ENCODE measurements at places on chromosomes 5 and 9.

DNA sequence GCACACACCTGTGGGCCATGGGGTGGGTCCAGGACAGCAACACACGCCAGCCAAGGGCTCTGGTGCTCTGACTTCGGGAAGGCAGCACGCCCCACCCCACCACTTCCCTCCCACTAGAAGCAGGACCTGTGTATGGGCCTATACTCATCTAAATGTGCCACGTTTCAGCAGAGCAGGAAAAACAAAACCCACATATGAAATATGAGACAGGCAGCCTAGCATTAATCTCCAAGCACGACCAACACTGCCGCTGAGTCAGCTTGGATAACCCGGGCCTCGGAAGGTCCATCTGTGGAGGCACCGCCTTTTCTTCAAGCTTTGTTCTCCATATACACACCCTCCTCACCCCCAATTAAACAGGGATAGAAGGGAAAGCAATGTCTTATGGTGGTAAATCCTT lies 203.1 kb downstream of the ROR2 start:
- ATAC-seq: no peak

DNA sequence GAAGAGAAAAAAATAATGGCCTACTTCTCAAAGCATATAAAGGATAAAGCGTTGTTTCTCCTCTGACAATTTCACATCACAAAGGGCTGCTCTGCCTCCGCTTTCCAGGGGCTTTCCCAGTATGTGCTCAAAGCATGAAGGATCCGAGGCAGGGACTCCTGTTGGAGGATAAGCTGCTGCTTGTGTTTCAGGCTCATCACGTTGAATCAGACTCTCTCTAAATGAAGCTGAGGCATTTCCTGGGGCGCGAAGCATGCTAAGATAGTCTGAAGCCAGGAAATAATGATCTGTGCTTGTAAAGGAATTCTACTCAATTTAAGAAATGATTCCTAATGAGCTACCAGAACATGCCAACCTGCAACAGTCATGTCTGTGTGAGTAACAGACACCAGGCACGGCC lies 97.5 kb downstream of the MARCHF11 start:
- no peak for ATAC-seq

- ATAC-seq: no peak
These were observed 233.1 kb upstream of the IRX1 start for GRCh38 chr5:3362606-3362910.

- no peak for ATAC-seq
These were observed 1.9 kb downstream of the HOMER1 start for GRCh38 chr5:79512049-79512448.

DNA sequence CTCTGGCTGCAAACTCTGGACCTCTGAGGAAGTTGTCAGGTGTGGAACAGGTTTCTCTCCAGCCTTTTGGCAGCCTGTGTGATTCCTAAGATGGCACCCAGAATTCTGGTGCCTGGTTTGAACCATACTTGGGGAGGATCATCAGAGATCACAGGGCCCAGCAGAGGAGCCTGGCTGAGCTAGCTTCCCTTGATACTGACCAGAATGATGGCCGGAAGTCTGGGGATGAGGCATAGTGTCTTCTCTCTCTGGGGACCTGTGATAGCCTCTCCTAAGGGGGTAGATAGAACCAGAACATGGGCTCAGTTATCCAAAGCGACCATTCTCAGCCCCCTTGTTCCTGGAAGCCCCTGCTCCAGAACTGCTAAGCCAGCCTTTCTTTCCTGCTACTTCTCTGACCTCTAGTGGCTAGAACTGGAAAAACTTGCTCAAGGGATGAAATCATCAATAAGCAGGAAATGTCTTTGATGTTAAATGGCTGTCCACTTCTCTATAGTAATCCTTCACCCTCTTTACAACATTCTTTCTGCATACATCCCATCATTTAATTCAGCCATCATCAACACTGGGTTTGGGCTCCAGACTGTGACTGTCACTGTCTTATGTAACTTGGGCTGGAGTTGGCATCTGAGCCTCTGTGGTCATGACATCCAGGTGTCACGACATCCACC lies 55.1 kb downstream of the C9orf152 start:
- no peak for ATAC-seq

GRCh38 chr5:39214912-39215709 lies 4.3 kb downstream of the FYB1 start:
- no peak for ATAC-seq

GRCh38 chr5:6849316-6850105 lies 136.3 kb downstream of the TENT4A start:
- peak; percentile 98 for ATAC-seq

- ATAC-seq: no peak
These were observed 751.7 kb downstream of the TLE1 start for GRCh38 chr9:80937645-80938044.

- ATAC-seq: no peak
These were observed 187.2 kb upstream of the PANK3 start for GRCh38 chr5:168766426-168766700.

DNA sequence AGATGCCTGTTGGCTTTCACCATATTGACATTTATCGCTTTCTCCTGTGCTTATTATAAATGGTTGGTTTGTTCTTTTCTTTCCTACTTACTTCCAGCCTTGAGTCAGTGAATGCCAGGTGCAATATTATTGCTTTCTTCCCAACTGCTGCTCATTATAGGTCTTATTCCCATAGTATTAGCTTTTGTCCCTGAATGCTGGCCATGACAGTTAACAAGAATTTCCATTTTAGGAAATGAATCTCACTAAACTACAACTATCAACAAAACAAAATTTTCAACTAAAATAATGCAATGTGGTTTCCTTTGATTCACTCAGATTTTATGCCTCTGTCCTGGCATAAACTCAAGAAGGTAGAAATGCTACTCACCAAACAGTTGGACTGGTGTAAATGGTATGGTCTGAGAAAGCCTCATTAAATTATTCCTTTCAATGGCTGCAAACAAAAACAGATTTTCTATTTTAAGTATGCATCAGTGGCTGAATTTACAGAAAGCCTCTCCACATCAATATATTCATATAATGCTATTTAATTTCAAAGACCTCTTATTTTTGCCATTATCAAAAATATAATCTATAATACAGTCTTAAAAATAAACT lies 145.4 kb downstream of the TRPM6 start:
- no peak for ATAC-seq

DNA sequence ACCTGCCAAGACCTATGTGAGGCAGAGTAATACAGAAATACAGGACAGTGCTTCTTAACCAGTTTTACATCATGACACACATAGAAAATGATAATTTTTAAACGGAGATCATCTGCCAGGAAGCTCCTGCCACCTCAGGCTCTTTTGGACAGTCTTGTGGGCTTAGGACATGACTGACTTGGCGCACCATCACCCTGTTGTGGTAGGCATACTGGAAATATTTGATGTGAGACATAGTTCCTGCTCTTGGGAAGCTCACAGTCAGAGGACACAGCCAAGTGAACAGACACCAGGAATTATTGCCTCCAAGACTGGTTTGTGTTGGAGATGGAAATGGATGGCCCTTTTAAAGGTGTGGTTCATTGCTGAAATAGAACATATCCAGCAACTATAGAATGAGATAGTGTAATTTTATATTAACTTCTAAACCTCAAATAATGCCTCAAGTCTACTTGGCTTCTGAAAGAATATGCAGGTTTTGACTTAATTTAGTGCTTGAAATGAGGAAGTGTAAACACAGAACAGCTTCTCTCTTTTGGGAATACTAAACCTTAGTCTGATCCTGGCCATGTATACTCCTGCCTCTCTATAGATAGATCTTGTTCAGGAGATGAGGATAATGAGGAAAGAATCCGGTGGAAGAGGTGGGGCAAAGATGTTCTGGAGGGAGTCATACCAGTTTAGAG lies 19.7 kb downstream of the CPEB4 start:
- ATAC-seq: no peak

DNA sequence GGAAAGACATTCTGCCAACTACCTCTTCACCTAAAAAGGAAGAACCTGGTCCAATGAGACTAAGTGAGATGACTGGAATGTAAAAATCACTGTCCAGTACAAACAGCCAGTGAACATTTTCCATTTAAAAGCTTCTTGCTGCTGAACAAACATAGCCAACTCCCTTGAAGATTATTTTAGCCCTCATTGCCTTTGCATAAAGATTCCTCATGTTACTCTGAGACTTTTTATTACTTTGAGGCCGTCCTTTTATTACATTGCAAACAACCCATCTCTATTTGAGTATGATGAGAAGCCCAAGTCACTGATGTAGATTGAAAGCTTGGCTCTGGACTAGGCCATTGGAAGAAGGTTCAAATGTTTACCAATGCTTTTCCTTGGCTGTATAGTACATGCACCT lies 649.8 kb downstream of the CETN3 start:
- ATAC-seq: no peak

DNA sequence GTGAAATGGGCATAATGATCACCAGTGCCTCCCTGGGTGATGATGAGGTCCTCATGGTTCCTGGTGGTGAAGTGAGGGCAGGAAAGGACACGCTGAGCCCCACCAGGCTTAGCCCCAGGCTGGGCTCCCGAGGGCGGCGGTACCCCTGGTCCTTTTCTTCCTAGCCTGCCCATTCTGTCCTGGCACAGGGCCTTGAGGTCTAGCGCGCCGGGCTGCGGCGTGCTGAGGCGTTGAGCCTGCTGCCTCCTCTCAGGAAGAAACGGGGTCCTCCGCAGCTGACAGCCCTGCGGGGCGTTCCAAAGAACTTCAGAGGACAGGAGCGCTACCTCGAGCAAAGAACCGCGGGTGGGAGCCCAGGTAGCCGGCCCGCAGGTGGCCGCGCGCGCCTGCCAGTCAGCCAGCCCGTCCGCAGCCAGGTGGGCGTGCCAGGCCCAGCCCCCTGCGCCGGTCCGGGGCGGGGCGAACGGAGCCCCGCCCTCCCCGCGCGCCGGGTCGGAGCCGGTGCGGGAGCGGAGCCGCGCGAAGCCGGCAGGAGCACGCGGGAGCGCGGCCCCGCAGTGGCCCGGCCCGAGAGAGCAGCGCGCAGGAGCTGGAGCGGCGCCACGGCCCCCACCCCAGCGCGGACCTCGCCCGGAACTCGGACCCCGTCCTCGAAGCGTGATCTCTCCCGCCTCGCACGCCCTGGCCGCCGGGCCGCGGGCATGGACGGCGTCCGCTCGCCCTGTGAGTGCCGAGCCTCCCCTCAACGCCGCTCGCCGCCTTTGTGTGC lies at the start of gene WNK2:
TSS of gene WNK2 (plus strand) at position 477 of the 769 bp plus-strand sequence. CDS start 791 bp downstream, outside the sequence.
- peak; percentile 80 for ATAC-seq

- ATAC-seq: no peak
These were observed 6.1 kb upstream of the CACFD1 start for GRCh38 chr9:133453651-133454050.

GRCh38 chr5:153425914-153426313 lies 64.6 kb upstream of the GRIA1 start:
- no peak for ATAC-seq

DNA sequence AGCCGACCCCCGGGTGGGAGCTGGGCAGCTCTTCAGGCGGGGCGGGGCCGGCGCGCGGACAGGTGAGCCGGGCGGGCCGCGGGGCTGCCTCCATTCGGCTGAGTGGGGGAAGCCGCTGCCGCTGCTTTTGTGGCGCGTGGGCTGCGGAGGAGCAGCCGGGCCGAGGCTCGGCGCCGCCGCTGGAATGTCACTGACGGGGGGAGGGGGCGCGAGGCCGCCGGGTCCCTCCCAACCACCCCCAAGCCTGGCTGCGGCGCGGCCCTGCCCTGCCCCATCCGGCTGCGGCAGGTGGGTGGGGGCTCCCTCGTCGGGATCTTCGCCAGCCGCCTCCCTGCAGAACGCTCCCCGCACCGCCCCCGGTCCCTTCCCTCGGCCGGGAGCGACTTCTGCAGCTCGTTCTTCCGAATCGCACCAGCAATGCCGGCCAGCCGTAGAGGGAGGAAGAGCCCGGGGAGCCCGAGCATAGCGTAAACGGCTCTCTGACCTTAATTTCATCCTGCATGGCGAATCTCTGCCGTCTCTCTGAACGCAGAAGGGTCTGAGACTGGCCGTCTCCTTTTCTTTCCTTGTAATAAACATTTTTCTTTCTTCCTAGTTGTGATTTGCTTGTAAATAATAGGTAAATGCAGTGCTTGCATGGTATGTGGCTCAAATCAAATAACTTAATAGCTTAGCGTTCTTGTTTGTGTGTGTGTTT lies 505 bp downstream of the SPTAN1 start:
- peak; percentile 25 for ATAC-seq

GRCh38 chr9:126157423-126157822 lies 169.2 kb upstream of the MVB12B start:
- ATAC-seq: no peak

GRCh38 chr5:39256477-39257235 lies 37.3 kb upstream of the FYB1 start:
- peak; percentile 94 for ATAC-seq

GRCh38 chr9:8760000-8760767 lies 960.6 kb upstream of the DMAC1 start:
- ATAC-seq: no peak

DNA sequence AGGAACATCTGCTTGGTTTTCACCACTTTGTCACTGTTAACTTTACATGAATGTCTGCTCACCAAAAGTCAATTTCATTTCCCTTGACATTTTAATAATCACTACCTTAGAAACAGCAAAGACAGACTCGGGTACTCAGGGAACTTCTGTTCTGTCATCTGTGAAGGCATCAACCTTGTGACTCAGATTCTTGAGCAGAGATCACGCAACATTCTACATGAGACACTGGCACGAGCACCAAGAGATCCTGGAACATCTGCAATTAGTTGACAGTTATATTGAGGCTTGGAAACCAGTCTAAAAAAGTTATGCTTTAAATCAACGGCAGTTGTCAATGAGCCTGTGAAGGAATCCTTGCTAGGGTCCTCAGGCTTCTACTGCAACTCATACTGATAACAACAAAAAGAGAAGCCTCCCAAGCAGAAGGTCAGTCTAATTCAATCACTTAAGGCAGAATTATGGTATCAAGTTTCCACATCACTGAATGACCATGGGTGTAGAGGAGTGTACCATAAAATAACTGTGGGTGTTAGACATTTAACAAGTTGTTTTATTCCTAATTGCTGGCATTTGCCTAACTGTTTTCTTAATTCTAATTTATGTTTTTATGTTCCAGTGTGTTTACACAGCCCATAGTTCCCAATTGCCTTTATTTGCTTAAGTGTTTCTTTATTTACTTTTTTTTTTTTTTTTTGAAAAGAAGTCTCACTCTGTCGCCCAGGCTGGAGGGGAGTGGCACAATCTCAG lies 3.3 kb upstream of the PBX3 start:
- ATAC-seq: no peak

- no peak for ATAC-seq
These were observed 440.4 kb upstream of the CD180 start for GRCh38 chr5:67636850-67637524.

GRCh38 chr9:127570533-127571111 lies 41.5 kb upstream of the STXBP1 start:
- ATAC-seq: no peak

- no peak for ATAC-seq
These were observed 159.0 kb downstream of the NR2F1-AS1 start for GRCh38 chr5:93421987-93422401.

- no peak for ATAC-seq
These were observed 12.0 kb downstream of the REXO4 start for GRCh38 chr9:133405508-133406438.

- ATAC-seq: no peak
These were observed 136.7 kb downstream of the EDIL3 start for GRCh38 chr5:84248013-84248412.
